ENCODE measurements at places on chromosomes 16 and 17.

GRCh38 chr17:27339198-27339835, 45.4 kb downstream of the WSB1 start:
- no peak for DNase-seq

DNA sequence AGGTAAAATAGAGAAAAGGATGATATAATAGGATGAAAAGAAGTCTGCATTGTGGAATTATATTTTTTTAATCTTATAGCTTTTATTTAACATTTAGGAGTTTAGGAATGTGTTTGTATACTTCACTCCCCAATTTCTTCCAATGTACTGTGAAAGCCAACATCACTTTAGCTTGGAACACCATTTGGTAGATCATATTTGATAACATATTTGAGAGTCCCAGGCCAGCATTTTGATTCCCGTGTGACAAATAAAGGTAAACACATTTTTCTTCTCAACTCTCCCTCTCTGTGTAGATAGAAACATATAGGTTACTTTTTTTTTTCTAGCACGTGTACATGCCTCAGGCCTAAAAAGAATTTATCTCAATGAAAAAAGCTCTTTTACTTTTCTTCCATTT, 1551.3 kb downstream of the CDH8 start:
- no peak for DNase-seq

- DNase-seq = peak; percentile 72
Observed at GRCh38 chr17:77472468-77473310, 331.9 kb downstream of the SEC14L1 start.

GRCh38 chr16:85475233-85475632, 137.9 kb upstream of the GSE1 start:
- no peak for DNase-seq

- no peak for DNase-seq
Observed at GRCh38 chr17:63589646-63590045, 11.0 kb upstream of the TACO1 start.

DNA sequence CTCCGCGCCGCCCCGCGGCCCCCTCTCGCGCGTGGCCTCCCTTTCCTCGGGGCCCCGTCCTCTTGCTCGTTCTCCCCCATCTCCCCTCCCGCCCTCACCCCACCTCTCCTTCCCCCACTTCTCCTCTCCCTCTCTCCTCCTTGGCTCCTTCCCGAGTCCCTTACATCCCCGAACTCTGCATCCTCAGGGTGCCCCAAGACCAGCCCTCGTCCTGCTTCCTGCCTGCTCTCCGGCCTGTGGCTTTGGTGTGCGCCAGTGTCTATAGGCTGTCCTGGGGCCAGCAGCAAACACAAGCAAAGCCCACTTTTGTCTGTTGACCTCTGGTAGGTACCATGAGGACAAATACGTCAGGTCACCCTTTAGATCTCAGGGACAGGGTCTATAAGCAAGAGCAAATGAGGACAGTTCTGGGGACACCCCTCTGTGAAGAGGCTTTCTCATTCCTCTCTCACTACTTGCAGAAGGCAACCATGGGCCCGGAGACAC, 284 bp upstream of the COPZ2 start:
- no peak for DNase-seq

GRCh38 chr17:73300392-73300791, 11.4 kb downstream of the CDC42EP4 start:
- DNase-seq = no peak

- no peak for DNase-seq
Observed at GRCh38 chr16:73149334-73149733, 101.4 kb upstream of the ZFHX3 start.

DNA sequence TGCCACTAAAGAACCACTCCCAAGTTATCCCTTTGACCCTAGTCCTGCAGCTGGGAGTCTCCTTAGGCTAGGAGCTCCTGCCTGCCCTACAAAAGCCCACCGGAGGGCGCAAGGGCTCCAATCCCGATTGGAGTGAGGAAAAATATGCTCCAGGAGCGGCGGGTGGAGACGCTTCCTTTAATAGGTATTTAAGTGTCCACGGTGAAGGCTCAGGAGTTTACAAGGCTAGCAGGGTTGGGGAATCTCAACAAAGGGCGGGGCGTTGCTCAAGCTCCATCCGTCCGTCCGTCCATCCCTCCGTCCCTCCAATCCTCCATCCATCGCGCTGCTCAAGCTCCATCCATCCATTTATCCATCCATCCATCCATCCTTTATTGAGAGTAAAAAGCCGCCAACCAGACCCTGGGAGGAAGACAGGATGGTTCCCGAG, 556 bp upstream of the SPNS1 start:
- DNase-seq = peak; percentile 72

- no peak for DNase-seq
Observed at GRCh38 chr17:78164748-78165607, 3.4 kb upstream of the SYNGR2 start.

DNA sequence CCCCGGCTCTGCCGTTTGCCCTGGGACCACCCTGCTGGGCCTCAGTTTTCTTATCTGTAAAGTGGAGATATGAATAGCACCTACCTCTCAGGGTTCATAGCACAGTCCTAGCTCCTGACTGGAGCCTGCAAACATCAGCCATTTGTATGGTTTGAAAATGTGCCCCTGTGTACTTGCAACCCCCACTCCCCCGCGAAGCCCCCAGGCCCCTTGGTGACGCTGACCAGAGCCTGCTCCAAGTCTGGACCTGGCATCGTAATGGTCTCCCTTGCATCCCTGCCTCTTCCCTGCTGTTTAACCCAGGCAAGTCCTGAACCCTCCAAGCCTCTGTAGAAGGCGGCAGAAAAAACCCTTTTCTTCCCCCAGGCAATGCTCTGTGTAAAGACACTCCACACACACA, 128.0 kb downstream of the IRF8 start:
- no peak for DNase-seq

DNA sequence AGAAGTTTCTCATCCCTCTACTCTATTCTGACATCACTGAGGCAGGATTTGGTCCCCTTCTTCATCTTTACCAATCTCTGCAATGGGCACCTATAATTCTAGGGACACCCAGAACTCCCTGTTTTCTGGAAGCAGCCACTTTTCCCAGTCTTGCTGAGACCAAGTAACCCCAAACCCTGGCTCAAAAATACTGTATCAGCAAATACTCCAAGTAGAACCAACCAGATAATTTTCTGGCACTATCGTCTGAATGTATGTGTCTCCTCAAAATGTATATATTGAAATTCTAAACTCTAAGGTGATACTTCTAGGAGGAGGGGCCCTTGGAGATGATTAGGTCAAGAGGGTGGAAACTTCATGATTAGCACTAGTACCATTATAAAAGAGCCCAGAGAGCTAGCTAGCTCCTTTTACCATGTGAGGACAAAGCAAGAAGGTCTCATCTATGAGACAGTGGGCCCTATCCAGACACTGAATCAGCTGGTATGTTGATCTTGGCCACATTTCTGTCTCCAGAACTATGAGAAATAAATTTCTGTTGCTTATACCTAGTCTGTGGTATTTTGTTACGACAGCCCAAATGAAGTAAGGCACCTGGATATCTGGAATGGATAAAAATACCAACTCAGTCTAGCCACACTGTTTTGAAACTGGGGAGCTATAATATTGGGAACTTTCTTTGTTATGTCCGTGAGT, 464.4 kb downstream of the CDH11 start:
- DNase-seq = peak; percentile 71

DNA sequence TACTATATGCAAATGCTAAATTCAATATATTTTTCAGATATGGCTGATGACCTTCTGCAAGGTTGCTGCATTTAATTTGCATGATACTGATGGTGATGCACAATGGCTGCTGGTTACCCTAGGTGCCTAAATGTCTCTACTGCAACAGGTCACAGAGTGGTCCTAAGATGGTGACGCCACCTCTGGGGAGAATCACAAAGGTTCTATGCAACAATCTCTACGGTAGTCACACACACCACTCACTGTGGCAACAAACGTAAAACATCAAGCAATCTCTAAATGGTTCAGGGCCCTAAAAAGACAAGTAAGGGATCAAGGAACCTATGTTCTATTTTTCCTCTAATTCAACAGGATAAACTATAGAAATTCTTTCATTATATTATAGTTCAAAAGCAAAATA, 293.3 kb downstream of the CEP112 start:
- DNase-seq = no peak

DNA sequence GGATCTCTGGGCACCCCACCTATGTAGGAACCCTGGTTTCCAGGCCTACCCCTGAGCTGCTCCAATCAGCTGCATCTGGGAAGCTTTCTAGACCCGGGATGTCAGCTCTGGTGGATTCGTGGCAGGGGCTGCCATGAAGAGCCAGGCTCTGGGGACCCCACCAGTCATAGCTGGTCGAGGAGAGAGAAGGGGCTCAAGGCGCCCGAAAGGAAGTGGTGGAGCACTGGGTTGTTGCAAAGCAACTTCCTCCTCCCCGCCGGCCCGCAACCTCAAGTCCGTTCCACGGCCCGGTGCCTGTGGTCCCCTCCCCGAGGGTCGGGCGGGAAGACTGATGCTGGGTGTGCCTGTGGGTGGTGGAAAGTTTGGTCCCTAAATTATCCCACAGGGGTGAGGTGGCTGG, 10.2 kb downstream of the TBKBP1 start:
- DNase-seq = no peak

GRCh38 chr16:50037662-50038220, 12.7 kb downstream of the CNEP1R1 start:
- DNase-seq = no peak

DNA sequence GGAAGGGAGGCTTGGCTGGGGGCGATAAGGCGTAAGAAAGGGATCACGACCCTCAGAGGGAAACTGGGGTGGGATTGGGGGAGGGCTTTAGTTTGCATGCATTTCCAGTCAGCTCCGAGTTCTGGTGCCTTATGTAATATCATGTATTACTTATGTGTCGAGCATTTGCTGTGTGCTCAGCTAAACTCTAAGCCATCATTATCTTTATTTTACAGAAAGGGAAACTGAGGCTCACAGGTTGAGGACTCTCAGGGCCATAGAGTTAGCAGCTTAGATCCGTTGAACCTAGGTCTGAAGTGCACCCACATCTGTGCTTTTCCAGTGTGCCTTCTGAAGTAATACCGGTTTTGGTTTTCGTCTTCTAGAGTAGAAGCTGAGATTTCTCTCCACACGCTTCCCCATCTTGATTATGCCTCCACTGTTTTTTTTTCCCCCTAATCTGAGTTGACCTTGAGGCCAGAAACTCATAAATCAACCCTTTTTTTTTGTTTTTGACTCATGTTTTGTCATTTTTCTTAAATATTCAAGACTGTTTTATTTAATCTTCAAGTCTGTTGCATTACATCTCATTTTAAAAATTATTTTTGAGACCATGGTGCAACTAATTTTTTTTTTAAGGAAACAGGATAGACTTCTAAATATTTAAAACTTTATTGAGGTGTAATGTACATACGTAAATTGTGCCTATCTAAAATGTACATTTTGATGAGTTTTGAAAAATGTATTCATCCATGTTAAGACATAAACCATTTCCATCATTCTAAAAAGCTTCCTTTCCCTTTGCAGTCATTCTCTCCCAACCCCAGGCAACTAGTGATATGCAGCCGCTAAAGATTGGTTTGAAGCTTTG, 741 bp downstream of the CYB5B start:
- DNase-seq = no peak

GRCh38 chr16:4026854-4027253, 89.4 kb downstream of the ADCY9 start:
- DNase-seq = no peak

DNA sequence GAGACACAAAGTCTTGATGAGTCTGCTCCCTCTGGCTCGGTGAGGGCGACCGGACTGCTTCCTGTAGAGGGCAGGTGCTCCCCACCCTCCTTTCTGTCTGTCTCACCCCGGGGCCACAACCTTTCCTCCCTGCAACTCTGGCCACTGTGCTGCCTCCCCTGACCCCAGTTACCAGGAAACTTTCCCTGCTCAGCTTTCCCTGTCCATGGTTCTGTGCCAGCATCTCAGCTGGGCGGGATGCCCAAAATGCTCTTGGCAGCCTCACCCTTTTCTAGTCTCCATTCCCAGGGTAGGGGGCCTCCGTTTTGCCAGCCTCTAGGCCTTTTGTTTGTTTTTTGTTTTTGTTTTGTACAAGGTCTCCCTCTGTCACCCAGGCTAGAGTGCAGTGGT, 1.4 kb downstream of the PLD2 start:
- DNase-seq = no peak

GRCh38 chr17:14755002-14755401, 454.1 kb downstream of the HS3ST3B1 start:
- no peak for DNase-seq

DNA sequence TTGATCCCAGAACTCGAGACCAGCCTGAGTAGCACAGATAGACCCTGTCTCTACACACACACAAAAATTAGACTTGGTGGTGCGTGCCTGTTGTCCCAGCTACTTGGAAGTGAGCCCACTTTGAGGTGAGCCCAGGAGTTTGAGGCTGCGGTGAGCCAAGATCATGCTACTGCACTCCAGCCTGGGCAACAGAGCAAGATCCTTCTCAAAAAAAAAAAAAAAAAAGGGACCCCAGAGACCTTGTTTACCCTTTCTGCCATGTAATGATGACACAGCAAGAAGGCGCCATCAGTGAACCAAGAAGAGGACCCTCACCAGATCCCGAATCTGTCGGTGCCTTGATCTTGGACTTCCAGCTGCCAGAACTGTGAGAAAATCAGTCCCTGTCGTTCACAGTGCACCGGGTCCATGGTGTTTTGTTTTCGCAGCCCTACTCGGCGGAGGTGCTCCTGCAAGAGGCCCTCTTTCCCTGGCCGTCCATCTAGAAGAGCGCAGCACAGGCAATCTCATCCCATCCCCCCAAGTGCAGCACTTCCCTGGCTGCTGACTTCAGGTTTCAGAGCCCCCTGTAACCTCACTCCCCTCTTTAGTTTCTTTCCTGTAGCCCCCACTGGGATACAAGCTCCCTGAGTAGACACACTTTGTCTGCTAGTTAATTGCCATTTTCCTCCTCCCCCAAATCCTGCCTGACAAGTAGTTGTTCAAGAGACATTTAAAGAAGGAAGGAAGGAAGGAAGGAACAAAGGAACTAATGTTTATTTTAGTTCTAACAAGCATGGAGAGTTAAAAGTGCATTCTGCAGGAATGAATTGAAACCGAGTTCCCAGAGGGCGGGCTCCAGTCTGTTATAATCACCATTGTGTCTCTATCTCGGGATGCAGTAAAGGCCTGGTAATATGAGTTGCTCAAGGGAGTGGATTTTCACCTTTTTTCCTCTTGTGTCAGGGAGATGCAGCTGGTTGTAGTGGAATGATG, 115.3 kb downstream of the SNX29 start:
- no peak for DNase-seq

DNA sequence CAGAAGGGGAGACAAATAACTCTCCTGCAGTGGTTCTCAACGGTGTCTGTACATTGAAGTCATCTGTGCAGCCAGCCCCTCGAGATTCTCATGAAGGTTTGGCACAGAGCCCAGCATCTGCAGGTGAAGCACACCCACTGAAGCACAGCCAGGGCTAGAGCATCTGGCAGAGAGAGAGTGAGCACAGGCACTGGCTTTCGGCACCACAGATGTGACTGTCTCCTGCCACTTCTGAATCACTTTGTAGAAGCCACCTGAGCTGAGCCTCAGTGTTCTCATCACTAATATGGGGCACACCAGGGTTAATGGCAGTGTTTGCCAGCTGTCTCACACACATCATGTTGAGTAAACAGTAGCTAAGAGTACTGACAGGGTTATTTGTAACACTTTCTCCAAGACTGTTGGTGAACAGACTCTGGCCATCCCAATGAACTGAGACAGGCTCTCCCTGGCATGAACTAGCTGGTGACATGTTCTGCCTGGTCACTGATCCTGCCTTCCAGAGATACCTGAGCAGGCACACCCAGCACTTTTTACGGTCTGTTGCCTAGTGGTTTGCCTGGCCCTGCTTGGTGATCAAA, 10.9 kb downstream of the HSPB9 start:
- DNase-seq = no peak

- no peak for DNase-seq
Observed at GRCh38 chr17:27891841-27892240, 1.3 kb downstream of the LYRM9 start.

Data from astrocyte of the spinal cord (primary cell).